Activated CD4-positive, CD25-positive, alpha-beta regulatory T cell treated with anti-CD3 and anti-CD28 coated beads, Interleukin-2, amount 50 U/mL, for 16 hours (primary cell): ENCODE measurements at places on chromosomes 16 and 17.

- DNase-seq = no peak
Observed at GRCh38 chr16:50139580-50139979, 13.5 kb upstream of the TENT4B start.

DNA sequence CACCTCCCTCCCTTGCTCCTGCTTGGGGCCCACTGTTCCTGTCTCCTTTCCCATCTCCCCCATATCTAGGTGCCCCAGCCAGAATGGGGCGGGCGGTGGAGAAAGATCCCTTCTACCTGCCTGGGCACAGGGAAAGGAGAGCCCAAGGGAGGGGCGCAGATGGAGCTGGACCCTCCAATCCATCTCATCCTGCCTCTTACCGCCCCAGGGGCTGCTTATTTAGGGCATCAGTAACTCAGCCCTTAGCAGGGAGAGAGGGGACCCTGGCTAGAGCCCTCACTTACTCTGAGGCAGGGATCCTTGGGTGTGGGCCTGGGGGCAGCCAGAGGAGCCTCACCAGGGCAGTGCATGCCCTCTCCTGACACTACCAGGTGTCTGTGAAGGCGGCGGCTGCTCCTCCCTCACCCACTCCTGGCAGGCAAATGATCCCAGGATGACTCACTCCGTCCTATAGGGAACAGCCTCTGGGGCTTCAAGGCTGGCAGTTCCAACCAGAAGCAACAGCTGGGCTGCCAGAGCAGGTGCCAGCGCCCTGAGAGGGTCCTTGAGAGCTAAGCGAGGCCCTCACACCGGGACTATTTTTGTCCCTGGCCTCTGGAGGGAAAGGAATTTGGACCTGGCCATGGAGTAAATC lies 16.3 kb upstream of the BCAR1 start:
- no peak for DNase-seq

- DNase-seq = no peak
Observed at GRCh38 chr17:74196541-74197317, 6.7 kb upstream of the RPL38 start.

- DNase-seq = peak; percentile 1
Observed at GRCh38 chr17:4142107-4142900, 526 bp downstream of the ZZEF1 start.

DNA sequence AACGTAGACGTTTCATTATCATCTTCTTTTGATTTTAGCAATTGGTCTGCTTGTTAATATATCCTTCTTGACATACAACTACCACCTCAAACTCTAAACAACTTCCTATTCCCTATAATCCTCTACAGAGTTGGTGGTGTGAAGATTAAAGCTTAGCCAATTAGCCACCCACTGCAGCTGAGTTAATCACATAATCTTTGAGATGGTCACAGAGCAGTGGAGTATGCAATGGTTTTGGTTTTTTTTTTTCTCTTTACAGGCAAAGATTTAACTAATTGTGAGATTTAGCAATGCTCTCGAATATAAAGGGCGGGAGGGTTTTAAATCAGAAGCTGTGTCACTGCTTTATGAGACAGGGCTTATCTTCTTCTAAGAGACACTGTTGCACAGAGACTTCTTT lies 37.0 kb downstream of the STX8 start:
- no peak for DNase-seq

GRCh38 chr17:60641126-60641525 lies 36.5 kb upstream of the BCAS3 start:
- no peak for DNase-seq

- DNase-seq = no peak
Observed at GRCh38 chr16:24130494-24131085, 125.5 kb upstream of the CACNG3 start.

DNA sequence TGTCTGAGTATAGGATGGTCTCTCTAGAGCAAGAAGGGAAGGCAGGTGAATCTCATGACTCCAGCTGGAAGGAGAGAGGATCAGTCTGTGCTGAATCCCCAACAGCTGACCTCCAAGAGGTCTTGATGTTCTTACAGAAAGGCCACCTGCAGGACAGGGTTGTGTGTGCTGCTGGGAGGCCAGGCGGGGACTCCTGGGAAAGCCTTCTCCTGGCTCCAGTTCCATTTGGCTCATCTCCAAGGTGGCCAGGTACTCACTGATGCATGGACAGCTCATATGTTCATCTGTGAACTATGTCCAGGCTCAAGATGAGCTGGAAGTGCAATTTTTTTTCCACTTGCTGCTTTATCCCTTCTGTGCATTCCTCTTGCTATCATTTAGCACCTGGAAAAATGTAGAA lies 730.2 kb upstream of the RBFOX1 start:
- DNase-seq = no peak

GRCh38 chr17:35546487-35546886 lies 9.0 kb upstream of the SLFN12L start:
- DNase-seq = no peak

DNA sequence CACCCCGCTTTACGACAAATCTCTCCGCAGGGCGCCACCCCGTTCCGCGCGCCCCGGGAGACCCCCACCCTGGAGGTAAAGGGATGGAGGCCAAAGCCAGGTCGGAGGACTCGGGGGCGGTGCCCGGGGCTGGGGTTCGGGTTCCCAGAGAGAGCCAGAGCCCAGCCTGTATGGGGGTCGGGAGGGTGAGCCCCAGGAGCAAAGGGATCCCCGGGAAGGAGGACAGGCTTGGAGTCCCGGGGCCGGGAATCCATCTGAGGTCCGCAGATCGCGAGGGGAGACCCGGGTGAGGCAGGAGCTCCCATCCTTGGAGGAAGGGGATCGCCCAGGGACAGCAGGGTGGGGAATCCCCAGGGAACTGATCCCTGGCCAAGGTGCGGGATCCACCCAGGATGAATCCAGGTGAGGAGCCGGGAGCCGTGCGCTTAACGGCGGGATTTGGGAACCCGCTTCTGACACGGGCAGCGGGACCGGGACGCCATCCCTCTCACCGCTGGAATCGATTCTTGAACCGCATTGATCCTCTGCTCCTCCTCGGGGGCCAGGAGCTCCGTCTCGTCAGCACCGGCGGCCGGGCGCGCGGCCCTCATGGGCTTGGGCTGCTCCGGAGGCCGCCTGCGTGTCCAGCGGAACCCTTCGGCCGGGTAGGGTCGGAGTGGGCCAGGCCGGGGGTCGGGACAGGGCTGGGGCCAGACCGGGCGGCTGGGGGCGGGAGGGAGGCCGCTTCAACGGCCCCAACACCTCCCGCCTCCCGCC lies at the start of gene MMD:
MMD (minus strand) TSS at position 657 of the 756 bp plus-strand sequence; CDS start at position 517, 140 bp downstream.
- no peak for DNase-seq

GRCh38 chr16:52863000-52863399 lies 189.7 kb downstream of the CHD9NB start:
- DNase-seq = no peak

DNA sequence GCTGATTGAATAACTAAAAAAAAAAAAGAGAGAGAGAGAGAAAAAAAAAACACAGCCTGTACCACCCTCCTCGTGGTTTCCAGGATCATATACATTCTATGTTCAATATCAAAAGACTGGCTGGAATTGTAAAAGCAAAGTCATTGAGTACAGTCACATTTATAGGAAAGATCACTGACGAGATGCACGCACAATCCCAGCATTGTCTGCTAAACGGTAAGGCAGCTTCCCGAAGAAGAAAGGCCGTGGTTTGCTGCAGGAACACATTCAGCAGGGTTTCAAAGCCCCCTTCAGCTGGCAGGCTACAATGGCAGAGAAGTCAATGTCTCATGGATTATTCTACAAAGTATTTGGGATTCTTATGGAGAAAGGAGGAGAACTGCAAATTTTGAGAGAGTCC lies 9.3 kb downstream of the NQO1 start:
- DNase-seq = no peak

- DNase-seq = no peak
Observed at GRCh38 chr17:81804559-81805399, 829 bp downstream of the GCGR start.

GRCh38 chr17:46908068-46908737 lies 14.8 kb upstream of the GOSR2 start:
- no peak for DNase-seq

- DNase-seq = no peak
Observed at GRCh38 chr17:57011491-57012015, 33.6 kb downstream of the SCPEP1 start.

DNA sequence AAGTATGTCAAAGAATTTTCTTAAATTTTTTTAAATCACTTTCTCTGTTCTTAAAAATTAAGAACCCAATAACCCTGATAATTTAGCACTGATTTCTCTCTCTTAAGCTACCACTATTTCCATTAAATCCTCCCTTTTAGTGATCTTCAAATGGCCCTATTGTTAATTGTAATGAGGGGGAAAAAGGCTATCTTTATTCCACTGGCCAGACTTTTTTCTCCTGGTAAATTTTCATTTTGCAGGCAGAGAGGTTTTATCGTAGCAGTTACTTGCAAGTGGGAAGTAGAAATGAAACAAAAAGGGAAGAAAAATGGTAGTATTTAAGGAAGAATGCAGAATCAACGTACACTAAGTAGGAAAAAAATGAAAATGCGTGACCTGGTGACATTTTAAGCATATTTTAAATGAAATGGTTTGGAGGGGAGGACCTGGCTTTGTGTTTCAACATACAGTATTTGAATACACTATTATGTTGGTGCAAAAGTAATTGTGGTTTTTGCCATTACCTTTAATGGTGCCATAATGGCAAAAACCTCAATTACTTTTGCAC lies 224.9 kb downstream of the TANC2 start:
- no peak for DNase-seq

DNA sequence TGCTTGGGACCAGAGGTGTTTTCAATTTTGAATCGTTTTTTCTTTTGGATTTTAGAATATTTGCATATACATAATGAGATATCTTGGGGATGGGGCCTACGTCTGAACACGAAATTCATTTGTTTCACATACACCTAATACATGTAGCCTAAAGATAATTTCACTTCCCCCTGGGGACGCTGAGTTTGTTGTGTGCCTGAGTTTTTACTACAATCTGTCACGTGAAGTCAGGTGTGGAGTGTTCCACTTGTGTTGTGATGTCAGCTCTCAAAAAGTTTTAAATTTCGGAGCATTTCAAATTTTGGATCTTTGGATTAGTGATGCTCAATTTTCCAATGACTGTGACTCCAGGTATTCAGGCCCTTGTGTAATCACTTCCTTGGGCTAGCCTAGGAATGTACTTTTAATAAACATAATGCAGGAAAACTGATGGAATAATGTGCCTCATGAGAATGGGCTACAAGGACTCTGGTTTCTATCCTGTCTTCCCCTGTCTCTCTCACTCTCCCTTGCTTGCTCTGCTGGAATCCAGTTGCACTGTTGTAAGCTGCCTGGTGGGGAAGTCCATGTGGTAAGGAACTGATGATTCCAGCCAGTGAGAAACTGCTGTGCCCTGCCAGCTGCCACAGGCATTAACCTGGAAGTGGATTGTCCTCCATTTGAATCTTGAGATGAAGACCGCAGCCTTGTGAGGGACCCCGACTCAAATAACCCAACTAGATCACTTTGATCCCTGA lies 403.8 kb downstream of the SHISA9 start:
- no peak for DNase-seq

DNA sequence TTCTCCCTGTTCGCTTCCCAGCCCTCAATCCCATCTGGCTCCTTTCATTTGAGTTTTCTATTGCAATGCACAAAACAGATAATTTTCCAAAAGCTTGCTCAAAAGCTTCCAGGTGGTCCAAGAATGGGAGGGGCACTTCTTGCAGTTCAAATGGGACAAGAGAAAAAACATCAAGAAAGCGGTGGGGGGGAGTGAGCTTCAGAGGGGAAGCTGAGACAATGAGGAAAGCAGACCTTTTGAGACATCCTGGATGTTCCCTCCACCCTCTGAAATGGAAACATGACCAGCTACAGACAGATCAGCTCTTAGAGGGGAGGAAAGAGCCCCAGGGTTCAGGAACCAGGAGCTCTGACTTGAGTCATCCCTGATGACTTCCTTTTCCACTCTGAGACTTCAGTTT lies 368.2 kb downstream of the SLC39A11 start:
- no peak for DNase-seq

DNA sequence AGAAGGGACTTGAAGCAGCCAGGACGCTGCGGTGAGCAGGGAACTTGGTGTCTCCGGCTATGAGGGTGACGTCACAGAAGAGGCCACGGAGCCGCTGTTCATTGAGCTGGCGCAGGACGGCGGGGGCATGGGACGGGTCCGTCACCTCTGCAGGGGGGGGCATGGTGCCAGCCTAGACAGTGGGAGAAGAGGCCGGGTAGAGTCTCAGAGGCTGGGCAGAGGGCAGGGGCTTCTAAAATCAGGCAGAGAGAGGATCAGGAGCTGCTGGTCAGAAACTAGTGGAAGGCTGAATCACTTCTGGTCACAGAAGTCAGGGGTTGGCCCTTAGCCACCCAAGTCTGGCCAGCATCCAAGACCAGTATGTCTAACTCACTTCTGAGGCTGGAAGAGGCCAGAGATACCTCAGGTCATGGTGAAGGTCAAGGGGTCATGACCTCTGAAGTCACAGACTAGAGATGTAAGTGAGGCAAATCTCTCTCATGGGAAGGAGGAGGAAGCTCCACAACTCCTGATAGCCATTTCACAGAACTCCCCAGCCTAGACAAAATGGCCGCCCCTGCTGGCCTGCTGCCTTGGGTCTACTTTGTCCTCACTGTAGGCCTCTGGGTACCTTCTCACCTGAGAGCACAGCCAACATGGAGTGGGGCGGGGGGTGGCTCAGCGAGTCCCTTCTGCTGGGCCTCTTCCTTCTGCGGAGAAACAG lies 12.6 kb downstream of the ZBTB4 start:
- no peak for DNase-seq

- no peak for DNase-seq
Observed at GRCh38 chr17:80869481-80870145, 122.0 kb upstream of the CHMP6 start.

DNA sequence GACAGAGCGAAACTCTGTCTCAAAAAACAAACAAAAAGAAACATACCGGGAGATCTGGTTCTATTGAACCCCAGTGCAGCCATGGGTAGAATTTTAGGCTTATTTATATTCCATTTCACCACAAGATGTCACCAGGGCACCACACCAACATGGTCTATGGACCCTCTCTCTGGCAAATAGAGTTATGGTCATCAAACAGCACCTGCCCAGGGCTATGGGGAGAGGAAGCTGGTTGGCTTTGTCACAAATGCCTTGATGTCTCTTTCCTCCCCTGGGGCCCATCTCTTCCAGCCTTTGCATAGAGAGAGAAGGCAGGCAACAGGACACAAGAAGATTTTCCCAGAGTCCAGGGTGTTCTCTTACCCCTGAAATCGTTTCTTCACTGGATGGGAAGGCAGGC lies 128.4 kb downstream of the WWOX start:
- no peak for DNase-seq

DNA sequence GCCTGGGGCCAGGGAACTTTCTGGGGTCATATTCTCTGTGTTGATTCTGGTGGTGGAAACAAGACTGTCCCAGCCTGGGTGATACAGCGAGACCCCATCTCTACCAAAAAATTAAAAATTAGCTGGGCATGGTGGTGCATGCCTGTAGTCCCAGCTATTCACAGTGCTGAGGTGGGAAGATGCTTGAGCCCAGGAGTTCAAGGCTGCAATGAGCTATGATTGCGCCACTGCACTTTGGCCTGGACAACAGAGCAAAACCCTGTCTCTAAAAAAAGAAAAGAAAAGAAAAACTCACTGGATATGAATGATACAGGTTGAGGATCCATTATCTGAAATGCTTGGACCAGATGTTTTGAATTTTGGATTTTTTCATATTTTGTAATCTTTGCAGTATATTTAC lies 13.6 kb downstream of the SCGB1C2 start:
- no peak for DNase-seq
